ENCODE measurements at places on chromosomes 6 and 20. TPM values are rescaled to one million over a fixed set of nuclear protein-coding genes. Genes with fewer than 3 reads are reported as not detected.

DNA sequence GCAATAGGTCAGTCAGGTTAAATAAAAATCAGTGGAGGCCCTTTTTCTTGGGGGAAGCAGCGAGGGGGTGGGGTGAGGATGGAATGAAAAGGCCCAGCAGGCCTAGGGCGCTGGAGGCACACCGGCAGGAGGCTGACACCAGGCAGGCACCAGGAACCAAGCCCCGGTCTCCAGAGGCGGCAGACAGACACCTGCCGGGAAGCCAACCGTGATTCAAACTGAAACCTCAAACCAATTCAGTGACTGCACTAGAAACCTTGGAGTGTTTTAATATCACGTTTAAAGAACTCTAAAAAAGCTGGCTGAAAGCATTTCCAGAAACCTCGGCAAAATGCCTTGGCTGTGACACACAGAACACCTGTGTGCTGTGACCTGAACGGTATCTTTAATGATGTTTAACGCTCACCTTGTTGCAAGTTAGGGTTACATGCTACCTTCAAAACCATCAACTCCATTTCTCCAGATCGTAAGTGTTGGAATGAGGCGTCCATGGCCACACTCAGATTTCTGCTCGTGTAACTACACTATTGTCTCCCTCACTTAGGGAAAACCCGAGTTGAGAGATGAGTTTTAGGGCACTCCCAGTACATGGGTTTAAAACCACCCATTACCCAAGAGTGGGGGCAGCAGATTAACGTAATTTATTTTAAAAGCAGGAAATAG is 27.2 kb downstream of the DIDO1 start:
- H3K4me3 ChIP-seq: no peak overlapping the region
- H3K27me3 ChIP-seq: no peaks in the 10 kb centered on the region
- peaks cover 55% of the 10 kb centered on the region for H3K36me3 ChIP-seq
- H3K27ac ChIP-seq: no peak overlapping the region
- H3K4me1 ChIP-seq: peaks cover 22% of the 10 kb centered on the region
- DNase-seq: no peak

GRCh38 chr6:34338811-34339210 is 53.7 kb downstream of the NUDT3 start:
- H3K36me3 ChIP-seq: no peaks in the 10 kb centered on the region
- no peaks in the 10 kb centered on the region for H3K27me3 ChIP-seq
- DNase-seq: no peak
- H3K4me1 ChIP-seq: peaks cover 36% of the 10 kb centered on the region
- no peak overlapping the region for H3K4me3 ChIP-seq

PNPLA1 gene
- total RNA-seq: 0.61 TPM

VGLL2 gene
- total RNA-seq: not detected

DNA sequence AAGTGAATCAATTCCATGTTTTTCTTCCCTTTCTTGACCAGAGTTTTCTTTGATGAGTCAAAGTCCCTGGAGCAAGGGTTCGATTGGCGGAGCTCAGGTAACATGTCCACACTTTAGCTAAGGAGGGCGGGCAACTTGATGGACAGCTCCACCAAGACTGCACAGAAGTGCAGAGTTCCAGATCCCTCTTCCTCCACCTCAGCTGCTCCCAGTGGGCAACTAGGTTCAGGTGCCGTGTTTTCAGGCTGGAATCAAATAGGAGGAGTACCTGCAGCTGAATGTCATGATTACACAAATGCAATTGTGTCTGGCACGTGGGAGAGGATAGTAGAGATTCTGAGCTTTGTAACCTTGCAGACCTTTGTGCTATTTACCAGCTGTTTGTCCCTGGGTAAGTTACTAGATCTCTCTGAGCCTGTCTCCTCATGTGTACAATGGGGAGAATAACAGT is 1.9 kb upstream of the ELMO2 start:
- no peaks in the 10 kb centered on the region for H3K27me3 ChIP-seq
- H3K27ac ChIP-seq: no peak overlapping the region
- DNase-seq: no peak
- no peaks in the 10 kb centered on the region for H3K36me3 ChIP-seq
- H3K4me3 ChIP-seq: no peak overlapping the region

- peak overlapping the region; percentile 75 for H3K27ac ChIP-seq
Measured at GRCh38 chr6:144297511-144298100, 12.5 kb downstream of the UTRN start.

DNA sequence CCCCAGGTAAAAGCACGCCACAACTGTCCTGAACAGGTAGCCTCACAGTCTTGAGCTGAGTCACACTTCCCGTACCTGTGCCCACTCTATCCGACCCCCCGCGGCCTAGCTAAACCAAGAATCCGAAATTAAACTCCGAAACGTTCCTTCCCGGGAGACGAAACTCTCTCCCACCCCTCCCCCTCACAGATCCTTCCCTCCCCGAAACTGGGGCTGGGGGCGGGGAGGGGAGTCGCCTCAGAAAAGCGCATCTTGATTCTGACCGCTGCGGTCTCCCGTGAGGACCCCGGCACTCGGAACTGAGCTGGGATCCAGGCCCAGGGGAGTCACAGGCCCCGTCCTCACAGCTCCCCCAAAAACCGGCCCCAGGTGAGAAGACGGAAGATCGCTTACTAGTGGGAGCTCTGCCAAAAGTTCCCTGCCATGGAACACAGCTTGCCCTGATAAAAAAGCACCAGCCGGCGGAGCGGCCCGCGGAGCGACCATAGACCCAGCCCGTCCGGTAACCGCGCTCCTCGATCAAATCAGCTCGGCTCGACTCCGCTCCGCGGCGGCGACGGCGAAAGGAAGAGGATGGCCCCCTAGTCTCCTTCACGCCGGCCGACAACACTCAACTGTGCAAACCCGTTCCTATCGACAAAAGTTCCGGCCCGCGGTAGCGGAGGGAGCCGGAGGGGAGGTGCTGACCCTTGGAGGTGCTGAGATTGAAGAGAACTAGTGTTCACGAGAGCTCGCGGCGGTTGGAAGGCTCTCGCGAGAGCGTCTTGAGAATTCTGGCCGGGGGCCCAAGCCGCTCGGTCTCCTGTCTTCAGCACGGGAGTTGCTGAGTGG is at the start of gene CCNC:
Gene CCNC (minus strand): TSS at position 558 of the 831 bp plus-strand sequence. CDS start 133 bp downstream, at position 425.
- H3K4me3 ChIP-seq: peak within 1 kb of the TSS; percentile 88
- no peaks in the 10 kb centered on the region for H3K36me3 ChIP-seq
- H3K27me3 ChIP-seq: no peaks in the 10 kb centered on the region
- DNase-seq: peak; percentile 95
- H3K4me1 ChIP-seq: peaks cover 14% of the 10 kb centered on the region

GRCh38 chr6:44537306-44538049 is 150.0 kb downstream of the CDC5L start:
- no peak overlapping the region for H3K27ac ChIP-seq
- H3K36me3 ChIP-seq: no peaks in the 10 kb centered on the region
- H3K27me3 ChIP-seq: no peaks in the 10 kb centered on the region
- no peak for DNase-seq
- H3K4me1 ChIP-seq: no peaks in the 10 kb centered on the region

PRDM13 gene
- not detected for total RNA-seq

TUBB1 gene
- total RNA-seq: 6.7 TPM

GRCh38 chr20:37880726-37881591 is 22.0 kb upstream of the VSTM2L start:
- peak; percentile 66 for DNase-seq
- no peaks in the 10 kb centered on the region for H3K4me1 ChIP-seq
- H3K27ac ChIP-seq: no peak overlapping the region
- no peaks in the 10 kb centered on the region for H3K27me3 ChIP-seq
- H3K4me3 ChIP-seq: no peak overlapping the region
- H3K36me3 ChIP-seq: no peaks in the 10 kb centered on the region

- no peak overlapping the region for H3K27ac ChIP-seq
- no peaks in the 10 kb centered on the region for H3K4me1 ChIP-seq
- no peak overlapping the region for H3K4me3 ChIP-seq
- no peak for DNase-seq
- H3K36me3 ChIP-seq: no peaks in the 10 kb centered on the region
- H3K27me3 ChIP-seq: no peaks in the 10 kb centered on the region
Measured at GRCh38 chr6:151757506-151757955, 50.0 kb upstream of the ESR1 start.

DNA sequence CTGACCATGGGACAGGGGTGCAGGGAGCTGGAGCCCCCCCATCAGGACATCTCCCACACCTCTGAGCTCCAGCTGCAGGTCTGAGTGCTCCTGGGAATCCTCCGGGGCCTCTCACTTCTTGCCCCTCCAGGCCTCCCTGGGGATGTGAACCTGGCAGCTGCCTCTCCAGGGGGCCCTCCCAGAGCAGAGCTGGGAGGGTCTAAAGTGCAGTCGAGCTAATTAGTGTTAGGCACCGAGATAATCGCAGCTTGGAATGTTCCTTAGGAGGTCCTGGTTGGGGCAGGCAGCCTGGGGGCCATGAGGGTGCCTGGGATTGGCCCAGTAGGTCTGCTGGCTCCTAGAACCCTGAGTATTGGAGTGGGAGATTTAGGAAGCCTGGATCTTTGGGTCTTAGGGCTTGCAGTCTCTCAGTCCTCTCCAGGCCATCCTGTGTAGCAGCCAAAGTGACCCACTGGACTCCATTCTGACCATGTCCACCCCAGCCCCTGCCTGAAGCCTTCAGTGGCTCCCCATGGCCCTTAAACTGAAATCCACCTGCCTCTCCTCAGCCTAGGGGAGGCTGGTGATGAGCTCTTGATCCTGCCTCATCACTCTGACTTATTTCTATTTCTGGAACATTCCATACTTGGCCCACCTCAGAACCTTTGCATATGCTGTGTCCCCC is 26.0 kb downstream of the CEBPB start:
- no peak overlapping the region for H3K4me3 ChIP-seq
- no peaks in the 10 kb centered on the region for H3K27me3 ChIP-seq
- no peak overlapping the region for H3K27ac ChIP-seq
- no peaks in the 10 kb centered on the region for H3K36me3 ChIP-seq
- DNase-seq: no peak

TLDC2 gene
- 1.3 TPM for total RNA-seq

DNA sequence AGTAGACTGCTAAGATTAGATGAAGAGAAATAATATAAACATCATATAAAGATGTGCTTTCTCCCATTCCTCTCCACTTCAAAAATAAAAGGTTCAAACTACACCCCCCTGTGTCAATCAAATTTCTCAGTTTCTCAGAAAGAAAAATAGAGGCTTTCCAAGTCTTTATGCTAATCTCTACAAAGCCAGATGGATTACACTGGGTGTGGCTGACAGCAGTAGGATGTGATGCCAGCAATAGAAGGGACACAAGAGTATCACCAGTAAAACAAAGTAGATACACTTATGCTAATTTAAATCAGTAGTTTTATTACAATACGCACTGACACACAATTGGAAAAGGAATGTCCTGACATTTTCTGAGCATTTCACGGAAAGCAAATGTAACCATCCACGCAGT is 353.4 kb downstream of the RNGTT start:
- no peak overlapping the region for H3K27ac ChIP-seq
- no peaks in the 10 kb centered on the region for H3K27me3 ChIP-seq
- no peak overlapping the region for H3K4me3 ChIP-seq
- no peak for DNase-seq
- no peaks in the 10 kb centered on the region for H3K36me3 ChIP-seq
- H3K4me1 ChIP-seq: no peaks in the 10 kb centered on the region

DNA sequence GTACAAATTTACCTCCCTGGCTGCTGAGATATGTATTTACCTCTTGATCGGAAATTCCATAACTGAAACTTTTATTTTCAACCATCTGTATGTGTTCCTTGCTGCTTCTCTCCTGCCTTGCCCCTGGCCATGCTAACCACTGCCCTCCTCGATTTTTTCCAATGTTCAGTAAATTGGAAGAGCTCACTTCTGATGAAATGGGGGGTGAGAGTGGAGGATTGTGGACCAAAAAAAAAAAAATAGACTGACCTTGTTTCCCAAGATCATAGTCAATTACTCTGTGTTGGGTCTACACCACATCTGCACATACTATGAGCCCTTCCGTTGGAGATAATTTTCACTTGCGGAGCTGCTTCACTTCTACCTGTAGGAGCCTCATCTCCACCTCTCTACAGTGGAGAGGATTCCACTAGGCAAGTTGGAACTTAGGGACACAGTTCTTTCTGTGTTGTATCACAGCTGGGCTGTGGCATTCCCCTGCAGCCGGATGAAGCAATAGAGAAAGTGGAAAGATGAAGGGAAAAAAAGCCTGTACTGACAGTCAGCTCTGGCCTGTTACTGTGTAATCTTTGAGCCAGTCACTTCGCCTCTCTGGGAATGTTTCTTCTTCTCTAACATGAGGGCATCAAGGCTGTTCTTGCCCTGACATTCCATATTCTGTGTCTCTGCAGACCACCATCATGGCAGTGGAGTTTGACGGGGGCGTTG is 1.6 kb downstream of the PSMB9 start:
- H3K27me3 ChIP-seq: no peaks in the 10 kb centered on the region
- H3K27ac ChIP-seq: peak overlapping the region; percentile 98
- peaks cover 37% of the 10 kb centered on the region for H3K4me1 ChIP-seq

PRICKLE4 gene
- total RNA-seq: 9.3 TPM

DNA sequence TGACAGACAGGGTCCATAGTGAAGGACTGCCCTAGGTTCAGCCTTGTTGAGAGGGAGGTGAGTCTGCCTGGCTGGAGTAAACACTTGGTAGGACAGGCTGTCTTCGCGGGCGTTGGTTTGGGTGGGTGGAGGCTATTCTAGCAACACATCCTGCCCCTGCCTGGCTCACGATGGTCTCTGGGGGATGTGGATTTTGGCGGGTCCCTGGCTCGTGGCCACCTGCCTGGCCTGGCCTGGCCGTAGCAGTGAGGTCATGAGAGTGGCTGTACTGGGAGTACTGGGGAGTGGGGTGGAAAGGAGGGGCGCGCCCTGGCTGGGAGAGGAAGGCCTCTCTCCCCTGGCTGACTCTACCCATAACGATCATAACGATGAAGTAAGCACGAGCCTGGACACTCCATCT is 30.2 kb upstream of the MRPS18A start:
- no peaks in the 10 kb centered on the region for H3K27me3 ChIP-seq
- H3K4me3 ChIP-seq: no peak overlapping the region
- DNase-seq: peak; percentile 38
- peak overlapping the region; percentile 49 for H3K27ac ChIP-seq
- H3K4me1 ChIP-seq: peaks cover 18% of the 10 kb centered on the region
- no peaks in the 10 kb centered on the region for H3K36me3 ChIP-seq

TSPO2 gene
- not detected for total RNA-seq

DNA sequence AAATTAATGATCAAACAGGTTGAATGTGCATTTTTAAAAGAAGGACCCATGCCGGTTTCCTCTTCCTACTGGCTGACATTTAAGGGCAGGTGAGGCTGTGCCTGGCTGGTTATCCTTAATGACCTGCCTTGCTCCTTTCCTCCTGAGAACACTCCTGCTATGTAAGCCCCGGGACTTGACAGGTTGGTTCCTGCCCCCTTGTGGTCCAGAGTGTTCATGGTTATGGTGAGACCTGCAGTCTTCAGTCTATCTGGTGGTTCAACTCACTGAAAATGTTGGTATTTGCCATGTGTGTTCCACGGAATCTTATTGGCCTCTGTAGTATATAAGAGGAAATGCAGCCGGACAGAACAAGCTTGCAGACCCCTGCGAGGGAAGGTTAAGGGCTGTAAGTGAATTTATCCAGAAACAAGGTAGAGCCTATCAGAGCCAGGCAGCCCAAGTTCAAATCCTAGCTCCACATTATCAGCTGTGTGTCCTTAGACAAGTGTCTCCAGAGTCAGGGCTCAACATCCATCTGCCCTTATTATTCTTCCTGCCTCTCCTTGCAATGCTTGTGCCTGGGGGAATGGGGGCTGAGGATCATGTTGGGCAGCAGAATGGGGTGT is 5.2 kb upstream of the BPIFA3 start:
- no peaks in the 10 kb centered on the region for H3K4me1 ChIP-seq
- H3K4me3 ChIP-seq: no peak overlapping the region
- no peak for DNase-seq
- no peak overlapping the region for H3K27ac ChIP-seq
- no peaks in the 10 kb centered on the region for H3K27me3 ChIP-seq

ADGRB3 gene
- total RNA-seq: 3.4 TPM
